SHP77 treated with DMSO at 0.1 percent for 48 hours (cell line): ENCODE measurements at places on chromosomes 3 and 15.

GRCh38 chr3:108946292-108947285, 7.1 kb downstream of the GUCA1C start:
- DNase-seq = no peak

DNA sequence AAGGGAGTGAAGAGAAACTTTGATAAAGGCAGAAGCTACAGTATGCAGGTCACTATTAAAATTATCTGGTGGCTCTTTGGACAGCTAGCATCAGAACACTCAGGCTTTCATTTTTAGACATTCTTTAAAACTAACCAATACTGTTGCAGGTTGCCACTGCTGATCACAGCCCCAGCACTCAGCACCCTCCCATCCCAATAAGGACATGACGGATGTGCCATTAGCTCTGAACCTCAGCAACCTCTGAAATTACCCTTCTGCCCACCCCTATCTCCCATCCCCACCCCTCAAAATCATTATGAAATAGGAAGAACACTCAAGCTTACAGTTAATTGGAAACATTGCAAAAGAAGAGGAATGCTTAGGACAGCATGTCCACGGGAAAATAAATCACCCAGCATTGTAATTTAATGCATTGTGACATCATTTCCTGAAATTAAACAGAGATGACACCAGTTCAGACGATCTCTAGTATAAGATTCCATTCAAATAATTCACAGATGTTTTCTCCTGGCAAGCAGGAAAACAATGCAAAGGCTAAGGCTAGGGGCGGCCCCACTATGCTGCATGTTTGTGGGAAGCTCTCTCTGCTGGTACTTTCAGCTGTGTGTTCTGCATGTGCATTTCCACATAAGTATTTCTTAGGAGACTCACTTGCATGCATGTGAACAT, 71.6 kb downstream of the MEIS2 start:
- DNase-seq = no peak

DNA sequence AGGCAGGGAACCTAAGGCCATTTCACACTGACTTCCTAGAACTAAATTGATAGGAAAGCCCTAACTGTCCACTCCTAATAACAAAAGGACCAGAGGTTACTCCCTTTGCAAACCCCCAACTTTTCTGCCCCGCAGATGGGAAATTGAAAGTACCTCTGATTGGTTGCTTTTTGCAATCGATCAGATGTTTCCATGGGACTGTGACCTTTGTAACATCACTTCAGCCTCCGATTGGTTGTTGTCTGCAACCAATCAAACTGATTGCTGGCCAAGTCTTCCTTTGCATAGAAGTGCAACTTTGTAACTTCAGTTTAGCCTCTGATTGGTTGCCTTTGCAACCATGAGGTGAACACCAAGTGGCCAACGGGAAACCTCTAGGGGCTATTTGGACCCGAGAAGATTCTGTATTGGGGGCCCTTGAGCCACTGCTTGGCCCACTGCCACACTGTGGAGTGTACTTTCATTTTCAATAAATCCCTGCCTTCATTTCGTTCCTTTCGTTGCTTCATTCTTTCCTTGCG, 11.3 kb upstream of the KNL1 start:
- peak; percentile 86 for DNase-seq

DNA sequence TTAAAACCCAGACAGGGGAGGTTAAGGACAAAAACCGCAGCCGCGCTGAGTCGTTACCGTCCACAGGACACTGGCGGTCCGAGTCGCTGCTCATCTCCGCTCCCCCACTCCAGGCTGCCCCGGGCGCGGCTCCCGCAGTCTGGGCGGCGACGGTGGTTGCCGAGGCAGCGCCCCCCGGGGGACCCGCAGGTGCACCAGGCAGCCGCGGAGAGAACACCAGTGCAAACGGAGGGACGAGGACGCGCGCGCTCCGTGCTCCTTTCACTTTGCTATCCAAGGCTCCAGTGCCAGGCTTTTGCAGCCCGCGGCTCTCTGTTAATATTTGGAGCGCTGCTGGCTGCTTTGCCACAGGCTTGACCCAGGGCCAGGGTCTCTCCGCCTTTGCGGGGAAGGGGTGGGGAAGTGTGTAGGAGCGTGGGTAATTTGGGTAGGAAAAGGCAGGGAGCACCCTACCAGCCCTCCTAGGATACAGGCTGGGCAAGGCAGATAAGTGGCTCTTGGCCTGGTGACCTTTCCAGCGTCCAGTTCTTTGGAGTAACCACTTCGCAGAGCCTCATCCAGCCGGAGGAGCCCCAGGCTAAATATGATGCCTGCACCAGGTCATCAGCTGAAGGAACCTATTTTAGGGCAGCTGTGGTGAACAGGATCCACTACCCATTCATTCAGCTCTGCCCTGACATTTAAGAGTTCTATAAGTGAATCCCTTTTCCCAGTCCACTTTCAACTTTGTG, at the start of gene GADL1:
TSS of gene GADL1 (minus strand) at position 141 of the 731 bp plus-strand sequence. CDS start at position 94, 47 bp downstream.
- DNase-seq = no peak

DNA sequence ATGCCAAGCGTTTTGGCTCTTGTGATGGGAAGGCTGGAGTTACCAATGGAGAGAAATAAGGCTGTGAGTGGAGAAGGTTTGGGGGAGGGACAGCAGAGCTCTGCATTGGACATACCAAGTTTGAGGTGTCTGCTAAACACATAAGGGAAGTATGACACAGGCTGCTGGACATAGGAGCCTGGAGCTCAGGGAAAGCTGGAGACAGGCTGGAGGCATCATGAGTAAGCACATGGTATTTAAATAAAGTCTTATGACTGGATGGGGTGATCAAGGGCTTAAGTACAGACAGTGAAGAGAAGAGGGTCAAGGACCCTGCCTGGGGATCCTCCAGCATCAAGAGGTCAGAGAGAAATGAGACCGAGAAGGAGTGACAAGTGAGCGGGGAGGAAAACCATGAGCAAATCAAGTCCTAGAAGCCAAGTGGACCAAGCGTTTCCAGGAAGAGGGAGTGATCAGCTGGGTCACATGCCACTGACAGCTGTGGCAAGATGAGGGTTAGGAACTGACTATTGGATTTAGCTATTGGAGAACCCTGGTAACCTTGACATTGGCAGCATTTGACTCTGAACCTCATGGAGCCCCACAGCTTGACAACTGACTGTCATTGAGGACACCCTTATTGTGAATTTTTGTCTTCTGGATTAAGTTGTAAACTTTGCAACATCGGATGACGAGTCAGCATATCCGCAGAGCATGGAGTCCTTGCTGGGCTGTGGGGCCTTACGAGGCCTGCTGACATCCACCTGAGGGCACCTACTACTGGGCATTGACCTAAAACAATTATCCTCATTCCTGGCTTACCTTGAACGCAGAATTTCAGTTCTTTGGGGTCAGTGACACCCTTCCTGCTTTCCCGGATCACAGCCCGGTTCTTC, 78.7 kb upstream of the ETV5 start:
- DNase-seq = no peak

GRCh38 chr3:190004656-190005055, 116.0 kb downstream of the P3H2 start:
- DNase-seq = no peak

GRCh38 chr3:60829058-60829457, 422.2 kb downstream of the FHIT start:
- no peak for DNase-seq

GRCh38 chr3:13068269-13069010, 4.8 kb downstream of the IQSEC1 start:
- DNase-seq = no peak

DNA sequence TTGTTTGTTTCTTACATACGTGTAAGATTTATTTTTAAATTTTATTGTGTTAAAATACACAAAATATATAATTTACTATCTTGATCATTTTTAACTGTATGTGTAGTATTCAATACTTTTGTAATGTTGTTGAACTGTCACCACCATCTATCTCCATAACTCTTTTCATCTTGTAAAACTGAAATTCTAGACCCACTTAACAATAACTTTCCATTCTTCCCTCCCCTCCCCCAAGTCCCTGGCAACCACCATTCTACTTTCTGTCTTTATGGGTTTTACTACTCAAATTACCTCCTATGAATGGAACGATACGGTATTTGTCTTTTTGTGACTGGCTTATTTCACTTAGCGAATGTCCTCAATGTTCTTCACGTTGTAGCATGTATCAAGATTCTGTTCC, 262.1 kb upstream of the CHRM5 start:
- no peak for DNase-seq

DNA sequence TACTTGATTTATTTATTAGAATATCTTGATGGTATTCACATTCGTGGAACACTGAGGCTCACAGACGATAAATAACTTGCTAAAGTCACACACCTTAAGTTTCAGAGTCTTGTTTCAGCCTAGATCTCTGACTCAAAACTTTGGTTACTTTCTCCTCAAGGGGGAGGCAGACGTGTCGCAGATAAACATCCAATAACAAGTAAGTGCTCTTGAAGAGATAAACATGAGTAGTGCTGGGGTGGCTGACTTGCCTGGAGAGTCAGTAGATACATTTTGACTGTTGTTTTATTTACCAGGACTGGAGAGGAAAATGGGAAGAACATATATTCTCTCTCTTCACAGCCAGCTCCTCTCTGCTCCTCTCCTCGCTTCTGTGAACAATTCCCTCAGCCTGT, 31.3 kb downstream of the FBXO45 start:
- no peak for DNase-seq

GRCh38 chr3:159252274-159252673, 450.4 kb downstream of the MFSD1 start:
- DNase-seq = no peak

DNA sequence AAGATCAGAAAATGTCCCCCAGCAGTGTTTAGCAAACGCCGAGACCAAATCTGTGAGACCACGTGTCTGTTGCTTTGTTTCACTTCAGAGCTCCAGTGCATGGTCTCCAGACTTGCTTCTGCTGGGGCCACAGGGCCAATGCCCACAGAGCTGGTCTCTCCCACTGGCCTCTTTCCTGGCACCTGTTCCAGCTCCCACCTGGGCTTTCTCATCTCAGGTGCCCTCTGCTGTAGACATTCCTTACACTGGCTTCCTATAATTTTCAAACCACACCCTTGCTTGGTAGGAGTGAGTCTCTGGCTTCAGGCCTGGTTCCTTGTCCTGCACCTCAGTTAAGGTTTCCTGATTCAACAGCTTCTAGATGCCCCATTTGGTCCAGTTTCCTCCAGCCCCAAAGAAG, 243.1 kb downstream of the ADAMTS17 start:
- DNase-seq = no peak

GRCh38 chr3:71562938-71563337, 20.6 kb downstream of the FOXP1 start:
- no peak for DNase-seq

DNA sequence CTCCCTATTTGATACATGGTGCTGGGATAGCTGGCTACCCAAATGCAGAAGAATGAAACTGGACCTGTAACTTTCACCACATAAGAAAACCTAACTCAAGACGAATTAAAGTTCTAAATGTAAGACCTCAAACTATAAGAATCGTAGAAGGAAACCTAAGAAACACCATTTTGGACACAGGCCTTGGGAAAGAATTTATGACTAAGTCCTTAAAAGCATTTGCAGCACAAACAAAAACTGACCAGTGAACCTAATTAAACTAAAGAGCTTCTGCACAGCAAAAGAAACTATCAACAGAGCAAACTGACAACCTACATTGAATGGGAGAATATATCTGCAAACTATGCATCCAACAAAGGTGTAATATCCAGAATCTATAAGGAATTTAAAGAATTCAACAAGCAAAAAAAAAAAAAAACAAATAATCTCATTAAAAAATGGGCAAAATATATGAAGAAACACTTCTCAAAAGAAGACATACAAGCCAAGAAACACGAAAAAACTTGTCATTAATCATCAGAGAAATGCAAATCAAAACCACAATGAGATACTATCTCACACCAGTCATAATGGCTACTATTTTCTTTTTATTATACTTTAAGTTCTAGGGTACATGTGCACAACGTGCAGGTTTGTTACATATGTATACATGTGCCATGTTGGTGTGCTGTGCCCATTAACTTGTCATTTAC, 37.0 kb downstream of the HDGFL3 start:
- no peak for DNase-seq

DNA sequence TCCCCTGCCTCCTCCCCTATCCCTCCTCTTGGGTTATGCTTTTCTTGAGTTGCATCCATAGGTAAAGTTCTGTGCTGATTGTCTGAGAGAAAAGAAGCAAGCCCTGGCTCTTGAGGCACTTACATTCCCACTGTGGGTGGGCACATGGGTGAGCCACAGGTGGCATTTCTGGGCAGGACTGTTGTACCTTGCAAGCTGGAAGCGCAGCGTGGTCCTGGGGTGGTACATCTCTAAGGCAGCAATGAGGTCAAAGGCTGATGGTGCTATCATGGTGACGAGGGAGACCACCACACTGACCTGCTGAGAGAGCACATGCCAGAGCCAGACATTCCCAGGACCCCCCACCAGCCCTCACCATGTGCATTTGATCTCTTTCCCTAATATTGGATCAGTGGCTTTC, 24.7 kb downstream of the TMC3 start:
- no peak for DNase-seq

- no peak for DNase-seq
Measured at GRCh38 chr15:28003302-28004037, 95.6 kb downstream of the OCA2 start.

DNA sequence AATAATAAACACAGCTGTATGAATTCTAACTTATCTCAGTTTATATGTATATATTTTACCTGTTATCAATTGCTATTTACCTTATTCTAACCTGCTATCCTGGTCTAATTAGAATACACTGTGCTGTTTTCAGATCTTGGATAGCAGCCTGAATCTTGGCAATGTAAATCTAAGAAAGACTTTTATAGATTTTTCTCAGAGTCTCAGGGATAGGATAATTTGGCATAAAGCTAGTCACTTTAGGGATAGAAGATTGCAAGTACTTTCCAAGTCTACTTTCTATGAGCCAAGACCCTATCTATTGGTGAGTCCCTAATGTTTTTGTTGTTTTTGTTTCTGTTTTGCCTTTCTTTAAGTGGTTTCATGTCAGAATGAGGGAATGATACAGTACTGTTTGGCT, 695.7 kb downstream of the NAALADL2 start:
- no peak for DNase-seq

DNA sequence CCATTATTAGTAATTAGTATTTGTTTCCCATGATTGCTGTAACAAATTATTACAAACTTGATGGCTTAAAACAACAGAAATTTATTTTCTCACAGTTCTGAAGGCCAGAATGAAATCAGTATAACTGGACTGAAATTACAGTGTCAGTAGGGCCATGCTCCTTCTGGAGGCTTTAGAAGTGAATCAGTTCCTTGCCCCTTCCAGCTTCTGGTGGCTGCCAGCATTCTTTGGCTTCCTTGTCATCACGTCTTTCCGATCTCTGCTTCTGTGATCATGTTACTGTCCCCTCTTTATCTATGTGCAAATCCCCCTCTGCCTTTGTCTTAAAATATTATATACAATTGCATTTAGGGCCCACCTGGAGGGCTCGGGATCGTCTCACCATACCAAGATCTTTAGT, 92.0 kb downstream of the FOXB1 start:
- DNase-seq = no peak
